ENCODE measurements at places on chromosomes 11 and 22. TPM values are rescaled to one million over a fixed set of nuclear protein-coding genes. Genes with fewer than 3 reads are reported as not detected.

- no peak overlapping the region for H3K4me3 ChIP-seq
- no peaks in the 10 kb centered on the region for H3K36me3 ChIP-seq
- H3K4me1 ChIP-seq = no peaks in the 10 kb centered on the region
- no peak for DNase-seq
- no peak overlapping the region for H3K27ac ChIP-seq
- H3K27me3 ChIP-seq = peaks cover 16% of the 10 kb centered on the region
Observed at GRCh38 chr11:44046182-44046581, 1.6 kb upstream of the ACCSL start.

- H3K27me3 ChIP-seq = no peaks in the 10 kb centered on the region
- H3K36me3 ChIP-seq = peaks cover 30% of the 10 kb centered on the region
- DNase-seq = peak; percentile 57
- H3K27ac ChIP-seq = peak overlapping the region; percentile 95
- H3K4me1 ChIP-seq = peaks cover 71% of the 10 kb centered on the region
Observed at GRCh38 chr11:33636104-33636503, 64.5 kb downstream of the C11orf91 start.

GRCh38 chr22:19568337-19569275 is 44.4 kb upstream of the CLDN5 start:
- H3K4me3 ChIP-seq = peak overlapping the region; percentile 8
- peak; percentile 90 for DNase-seq

GRCh38 chr11:11740836-11741235 is 100.9 kb upstream of the USP47 start:
- DNase-seq = no peak
- H3K27ac ChIP-seq = no peak overlapping the region
- H3K4me3 ChIP-seq = no peak overlapping the region
- no peaks in the 10 kb centered on the region for H3K36me3 ChIP-seq
- H3K27me3 ChIP-seq = peaks cover 15% of the 10 kb centered on the region

DNA sequence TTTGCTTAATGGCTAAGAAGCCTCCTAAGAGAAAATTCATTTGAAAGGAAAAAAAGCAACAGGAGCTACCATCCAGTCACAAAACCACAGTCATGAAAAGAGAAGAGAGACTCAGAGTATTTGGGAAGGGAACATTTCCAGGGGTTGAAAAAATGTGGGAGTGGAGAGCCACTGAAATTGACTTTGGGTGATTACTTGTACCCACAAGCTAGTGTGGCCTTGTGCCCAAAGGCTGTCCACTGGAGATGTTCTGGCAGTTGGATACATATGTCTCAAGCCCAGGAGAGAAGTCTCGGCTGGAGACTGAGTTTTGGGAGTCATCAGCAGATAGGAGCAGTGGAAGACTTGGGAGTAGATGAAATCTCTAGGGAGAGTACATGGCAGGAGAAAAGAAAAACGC is 3.2 kb upstream of the APOA5 start:
- H3K4me3 ChIP-seq = no peak overlapping the region
- H3K27ac ChIP-seq = no peak overlapping the region
- H3K4me1 ChIP-seq = peaks cover 29% of the 10 kb centered on the region
- no peak for DNase-seq
- H3K27me3 ChIP-seq = no peaks in the 10 kb centered on the region

DNA sequence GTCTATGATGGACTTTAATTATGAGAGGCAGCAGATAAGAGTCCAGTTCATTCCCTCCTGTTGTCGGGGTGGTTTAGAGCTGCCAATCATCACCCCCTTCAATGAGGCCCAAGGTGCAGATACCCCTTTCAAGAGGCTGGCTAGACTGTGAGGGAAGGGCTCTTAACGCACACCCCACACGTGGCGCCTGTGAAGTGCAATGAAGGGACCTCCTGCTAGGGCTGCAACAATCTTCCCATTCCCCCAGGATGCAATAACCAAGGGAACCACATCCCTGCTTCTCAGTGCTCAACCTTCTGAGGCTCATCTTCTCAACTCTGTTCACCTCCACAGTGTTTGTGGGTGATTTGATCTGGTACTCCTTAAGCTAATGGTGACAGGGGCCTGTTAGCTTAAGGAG is 19.0 kb downstream of the TENM4 start:
- no peak for DNase-seq
- peaks cover 65% of the 10 kb centered on the region for H3K4me1 ChIP-seq
- H3K27me3 ChIP-seq = no peaks in the 10 kb centered on the region
- no peak overlapping the region for H3K4me3 ChIP-seq
- peak overlapping the region; percentile 67 for H3K27ac ChIP-seq
- H3K36me3 ChIP-seq = peaks cover 23% of the 10 kb centered on the region

DNA sequence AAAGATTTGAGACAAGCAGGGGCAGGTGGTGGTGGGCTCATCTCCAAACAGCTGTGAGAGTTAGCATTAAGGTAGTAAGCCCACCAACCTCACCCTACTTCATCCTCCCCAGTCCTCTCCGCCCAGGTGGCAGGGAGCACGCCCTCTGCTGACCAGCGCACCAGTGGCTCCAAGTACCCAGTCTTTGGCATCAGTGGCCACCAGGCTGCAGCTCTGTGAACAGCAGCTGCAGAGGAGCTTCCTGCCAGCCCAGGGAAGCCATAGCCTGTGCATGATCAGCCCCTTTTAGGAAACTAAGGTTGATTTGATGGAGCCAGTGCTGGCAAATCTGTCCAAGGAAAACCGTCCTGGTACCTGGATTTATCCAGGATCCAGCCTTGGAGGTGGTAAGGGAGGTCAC is 21.7 kb downstream of the CAVIN3 start:
- no peaks in the 10 kb centered on the region for H3K4me1 ChIP-seq
- no peak overlapping the region for H3K27ac ChIP-seq
- no peaks in the 10 kb centered on the region for H3K36me3 ChIP-seq

DNA sequence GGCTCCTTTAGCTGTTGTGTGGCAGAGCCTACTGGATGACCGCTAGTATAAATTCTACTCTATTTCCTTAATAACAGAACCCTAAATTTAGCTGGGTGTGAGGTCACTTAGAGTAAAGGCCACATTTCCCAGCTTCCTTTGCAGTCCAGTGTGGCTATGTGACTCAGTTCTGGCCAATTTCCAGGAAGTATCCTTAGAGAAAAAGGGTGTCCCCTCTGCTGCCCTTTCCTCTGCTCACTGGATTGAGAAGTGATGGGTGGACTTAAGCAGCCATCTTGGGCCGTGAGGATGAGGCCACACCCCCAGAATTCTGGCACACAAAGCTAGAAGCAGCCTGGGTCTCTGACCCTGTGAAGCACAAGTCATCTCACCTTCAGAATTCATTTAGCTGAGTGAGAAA is 11.7 kb upstream of the RASD2 start:
- no peaks in the 10 kb centered on the region for H3K36me3 ChIP-seq
- no peaks in the 10 kb centered on the region for H3K4me1 ChIP-seq
- no peak for DNase-seq
- peaks cover 19% of the 10 kb centered on the region for H3K27me3 ChIP-seq
- H3K27ac ChIP-seq = no peak overlapping the region

The TAF6L gene
- 10.8 TPM for total RNA-seq

GRCh38 chr11:12746593-12747097 is 72.4 kb downstream of the TEAD1 start:
- peaks cover 4% of the 10 kb centered on the region for H3K27me3 ChIP-seq
- peaks cover 80% of the 10 kb centered on the region for H3K4me1 ChIP-seq
- H3K36me3 ChIP-seq = no peaks in the 10 kb centered on the region

DNA sequence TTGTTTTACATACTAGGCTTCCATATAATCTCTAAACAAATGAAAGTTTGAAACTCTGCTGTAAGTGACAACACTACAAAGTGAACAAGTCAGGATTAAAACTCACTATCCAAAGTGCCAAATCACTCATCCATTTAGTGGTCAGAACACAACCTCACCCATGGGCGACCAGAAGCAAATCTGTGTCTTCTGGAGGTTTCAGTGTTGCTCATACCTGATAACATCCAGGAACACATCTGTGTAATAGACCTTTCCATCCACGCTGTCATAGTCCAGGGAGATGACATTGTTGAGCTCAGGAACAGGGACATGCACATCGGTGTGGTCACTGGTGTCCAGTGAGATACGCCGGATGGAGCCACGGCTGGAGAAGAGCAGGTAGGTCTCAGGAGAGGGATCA is 28.5 kb upstream of the CKAP5 start:
- H3K36me3 ChIP-seq = no peaks in the 10 kb centered on the region
- H3K27ac ChIP-seq = no peak overlapping the region
- DNase-seq = no peak

The KREMEN1 gene
- total RNA-seq = 0.59 TPM

DNA sequence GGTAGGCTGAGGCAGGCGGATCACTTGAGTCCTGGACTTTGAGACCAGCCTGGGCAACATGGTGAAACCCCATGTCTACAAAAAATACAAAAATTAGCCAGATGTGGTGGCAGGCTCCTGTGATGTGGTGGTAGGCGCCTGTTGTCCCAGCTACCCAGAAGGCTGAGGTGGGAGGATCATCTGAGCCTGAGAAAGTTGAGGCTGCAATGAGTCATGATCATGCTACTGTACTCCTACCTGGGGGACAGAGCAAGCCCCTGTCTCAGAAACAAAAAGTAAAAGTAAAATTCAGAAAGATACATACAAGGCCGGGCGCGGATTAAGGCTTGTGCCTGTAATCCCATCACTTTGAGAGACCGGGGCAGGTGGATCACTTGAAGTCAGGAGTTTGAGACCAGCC is 6.3 kb downstream of the LDHAL6A start:
- H3K36me3 ChIP-seq = no peaks in the 10 kb centered on the region
- H3K4me3 ChIP-seq = no peak overlapping the region
- H3K4me1 ChIP-seq = peaks cover 22% of the 10 kb centered on the region
- peaks cover 1% of the 10 kb centered on the region for H3K27me3 ChIP-seq

GRCh38 chr11:119518746-119519730 is 96.1 kb upstream of the THY1 start:
- peaks cover 63% of the 10 kb centered on the region for H3K27me3 ChIP-seq
- H3K4me3 ChIP-seq = no peak overlapping the region
- no peak for DNase-seq
- H3K36me3 ChIP-seq = no peaks in the 10 kb centered on the region

- H3K4me1 ChIP-seq = no peaks in the 10 kb centered on the region
- H3K27ac ChIP-seq = no peak overlapping the region
- peaks cover 8% of the 10 kb centered on the region for H3K36me3 ChIP-seq
- no peaks in the 10 kb centered on the region for H3K27me3 ChIP-seq
- no peak overlapping the region for H3K4me3 ChIP-seq
- no peak for DNase-seq
Observed at GRCh38 chr11:16392616-16393015, 36.3 kb upstream of the SOX6 start.

DNA sequence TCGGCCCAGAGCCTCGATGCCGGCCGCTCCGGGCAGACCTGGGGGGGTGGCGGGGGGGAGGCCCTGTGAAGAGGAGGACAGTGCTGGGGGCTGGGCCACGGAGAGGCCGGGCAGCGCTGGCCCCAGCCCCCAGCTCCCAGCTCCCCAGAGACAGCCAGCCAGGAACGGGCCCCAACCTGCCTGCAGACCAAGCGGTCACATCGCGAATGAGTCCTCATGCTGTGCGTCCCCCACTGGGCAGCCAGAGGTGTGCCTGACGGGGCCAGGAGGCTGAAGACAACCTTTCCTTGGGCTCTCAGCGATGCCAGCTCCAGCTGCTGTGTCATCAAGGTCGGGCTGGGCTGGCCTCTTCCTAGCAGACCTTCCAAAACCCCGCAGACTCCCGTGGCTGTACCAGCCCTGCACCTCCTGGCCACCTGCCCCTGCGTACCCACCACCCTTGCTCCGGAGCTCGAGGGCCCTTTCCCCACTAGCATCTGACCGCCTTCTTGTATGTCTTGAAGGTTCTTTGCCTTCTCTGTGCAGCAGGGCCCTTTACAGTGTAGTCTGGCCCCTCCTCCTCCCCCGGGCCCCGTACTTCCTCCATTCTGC is 88.4 kb downstream of the CDKN1C start:
- H3K36me3 ChIP-seq = no peaks in the 10 kb centered on the region
- peaks cover 46% of the 10 kb centered on the region for H3K27me3 ChIP-seq
- no peak overlapping the region for H3K27ac ChIP-seq
- DNase-seq = no peak

GRCh38 chr11:36078686-36079055 is 134.8 kb downstream of the LDLRAD3 start:
- H3K27ac ChIP-seq = no peak overlapping the region
- H3K4me1 ChIP-seq = peaks cover 29% of the 10 kb centered on the region
- no peak overlapping the region for H3K4me3 ChIP-seq
- H3K36me3 ChIP-seq = peaks cover 17% of the 10 kb centered on the region
- no peaks in the 10 kb centered on the region for H3K27me3 ChIP-seq

- H3K4me3 ChIP-seq = peak overlapping the region; percentile 51
- DNase-seq = no peak
- no peaks in the 10 kb centered on the region for H3K27me3 ChIP-seq
- H3K36me3 ChIP-seq = peaks cover 15% of the 10 kb centered on the region
- H3K4me1 ChIP-seq = peaks cover 29% of the 10 kb centered on the region
Observed at GRCh38 chr11:27795955-27796861, 96.0 kb upstream of the BDNF start.

DNA sequence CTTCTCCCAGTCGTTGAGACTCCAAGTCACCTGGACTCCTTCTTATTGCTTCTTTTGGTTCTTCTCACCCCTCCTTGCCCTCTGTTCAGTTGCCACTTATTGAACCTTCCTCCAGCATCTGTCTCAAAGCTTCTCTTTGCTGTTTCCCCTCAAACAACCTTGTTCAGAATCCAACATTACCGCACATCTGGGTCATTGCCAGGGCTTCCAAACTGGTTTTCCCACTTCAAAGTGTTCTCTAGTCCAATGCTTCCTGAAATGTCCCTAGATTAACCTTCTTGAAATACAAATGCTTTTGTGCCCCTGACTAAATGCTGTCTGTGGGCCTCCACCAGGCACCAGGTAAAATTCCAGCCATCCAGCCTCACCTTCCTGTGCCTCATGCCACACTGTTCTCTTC is 100.8 kb upstream of the TTC12 start:
- H3K4me3 ChIP-seq = no peak overlapping the region
- no peak overlapping the region for H3K27ac ChIP-seq
- no peaks in the 10 kb centered on the region for H3K36me3 ChIP-seq
- H3K27me3 ChIP-seq = peaks cover 1% of the 10 kb centered on the region
- no peaks in the 10 kb centered on the region for H3K4me1 ChIP-seq

DNA sequence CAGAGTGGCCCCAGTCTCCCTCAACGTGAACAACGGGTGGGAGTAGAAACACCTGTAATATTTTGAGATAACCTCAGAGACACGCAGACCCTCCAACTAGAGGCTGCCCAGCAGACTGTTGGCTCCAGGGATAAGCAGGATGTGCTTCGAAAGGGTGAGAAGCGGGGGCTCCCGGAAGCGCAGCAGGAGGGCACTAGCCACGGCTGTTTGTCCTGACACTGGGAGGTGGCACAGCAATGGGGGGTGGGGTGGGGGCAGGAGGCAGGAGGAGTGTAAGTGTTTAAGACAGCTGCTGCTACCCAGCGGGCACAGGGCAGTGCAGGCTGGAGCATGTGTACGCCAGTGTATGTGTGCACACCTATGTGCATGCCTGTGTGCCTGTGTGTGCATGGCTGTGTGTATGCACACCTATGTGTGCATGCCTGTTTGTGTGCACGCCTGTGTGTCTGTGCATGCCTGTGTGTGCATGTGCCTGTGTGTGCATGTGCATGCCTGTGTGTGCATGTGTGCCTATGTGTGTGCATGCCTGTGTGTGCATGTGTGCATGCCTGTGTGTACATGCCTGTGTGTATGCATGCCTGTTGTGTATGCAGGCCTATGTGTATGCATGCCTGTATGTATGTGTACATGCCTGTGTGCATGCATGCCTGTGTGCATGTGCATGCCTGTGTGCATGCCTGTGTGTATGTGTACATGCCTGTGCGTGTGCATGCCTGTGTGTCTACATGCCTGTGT is 154.7 kb downstream of the SHANK2 start:
- no peak overlapping the region for H3K27ac ChIP-seq
- no peaks in the 10 kb centered on the region for H3K4me1 ChIP-seq
- no peak for DNase-seq
- H3K27me3 ChIP-seq = peaks cover 6% of the 10 kb centered on the region
- no peak overlapping the region for H3K4me3 ChIP-seq

The GGTLC2 gene
- total RNA-seq = not detected
